CD4-positive, alpha-beta T cell (primary cell): ENCODE measurements at places on chromosomes 12 and 14.

GRCh38 chr12:20028033-20028432, 340.3 kb upstream of the PDE3A start:
- H3K27me3 ChIP-seq = no peaks in the 10 kb centered on the region
- H3K27ac ChIP-seq = no peak overlapping the region
- no peaks in the 10 kb centered on the region for H3K4me1 ChIP-seq
- no peaks in the 10 kb centered on the region for H3K36me3 ChIP-seq

- peak overlapping the region; percentile 56 for H3K4me3 ChIP-seq
- peaks cover 16% of the 10 kb centered on the region for H3K4me1 ChIP-seq
- no peaks in the 10 kb centered on the region for H3K36me3 ChIP-seq
- H3K27ac ChIP-seq = no peak overlapping the region
- DNase-seq = no peak
Measured at GRCh38 chr12:76878099-76878898, 520 bp downstream of the CSRP2 start.

DNA sequence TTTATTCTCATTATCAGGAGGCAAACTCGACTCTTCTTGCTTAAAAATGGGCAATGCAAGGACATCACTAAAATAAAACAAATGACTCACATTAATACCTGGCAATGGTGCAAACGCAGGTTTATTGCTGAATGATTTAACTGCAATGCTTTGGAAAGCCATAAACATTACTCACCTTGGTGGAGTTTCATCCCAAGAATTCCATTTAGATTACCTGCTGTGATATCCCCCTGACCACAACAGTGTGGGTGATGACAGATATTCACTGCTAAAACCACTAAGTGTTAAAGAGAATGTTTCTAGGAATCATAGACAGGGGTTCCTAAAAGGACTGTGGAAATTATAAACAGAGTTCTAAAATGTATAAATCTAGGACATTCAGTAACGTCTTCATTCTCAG, 35.3 kb upstream of the CSRNP2 start:
- H3K27ac ChIP-seq = no peak overlapping the region
- DNase-seq = no peak
- H3K4me3 ChIP-seq = no peak overlapping the region
- H3K27me3 ChIP-seq = no peaks in the 10 kb centered on the region
- peaks cover 31% of the 10 kb centered on the region for H3K36me3 ChIP-seq

GRCh38 chr12:71755146-71755892, 656 bp downstream of the RAB21 start:
- peak overlapping the region; percentile 84 for H3K27ac ChIP-seq
- no peaks in the 10 kb centered on the region for H3K27me3 ChIP-seq
- peaks cover 22% of the 10 kb centered on the region for H3K36me3 ChIP-seq
- H3K4me1 ChIP-seq = peaks cover 30% of the 10 kb centered on the region
- peak; percentile 54 for DNase-seq

DNA sequence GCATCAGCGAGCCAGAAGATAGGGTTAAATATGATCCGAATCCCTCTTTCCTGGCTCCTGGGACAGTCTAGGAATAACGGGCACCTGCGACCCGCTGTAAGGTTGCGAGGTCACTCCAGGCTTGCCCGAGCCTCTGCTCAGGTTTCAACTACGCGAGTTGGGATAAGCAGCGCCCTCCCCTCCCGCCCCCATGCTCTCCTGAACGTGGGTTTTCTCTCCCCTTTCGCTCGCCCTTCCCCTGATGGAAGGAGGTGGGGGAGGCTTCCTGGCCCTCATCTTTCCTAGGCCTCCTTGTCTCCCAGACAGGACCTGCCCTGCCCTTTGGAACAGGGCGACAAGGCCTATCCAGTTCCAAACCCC, 753 bp upstream of the ATP5MC2 start:
- H3K27me3 ChIP-seq = peaks cover 18% of the 10 kb centered on the region
- peaks cover 31% of the 10 kb centered on the region for H3K4me1 ChIP-seq
- H3K36me3 ChIP-seq = peaks cover 17% of the 10 kb centered on the region
- H3K27ac ChIP-seq = no peak overlapping the region
- H3K4me3 ChIP-seq = peak overlapping the region; percentile 78

DNA sequence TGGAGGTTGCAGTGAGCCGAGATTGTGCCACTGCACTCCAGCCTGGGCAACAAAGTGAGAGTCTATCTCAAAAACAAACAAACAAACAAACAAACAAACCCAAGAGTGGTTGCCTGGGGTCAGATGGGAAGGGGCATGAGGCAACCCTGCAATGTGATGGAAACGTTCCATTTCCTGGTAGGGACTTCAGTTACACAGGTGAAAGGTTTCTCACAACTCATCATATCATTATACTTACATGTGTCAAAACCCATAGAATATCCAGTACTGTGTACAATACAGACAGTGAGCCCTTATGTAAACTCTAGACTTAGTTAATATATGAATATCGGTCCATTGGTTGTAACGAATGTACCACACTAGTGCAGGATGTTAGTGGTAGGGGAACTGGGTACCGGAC, 7.2 kb upstream of the KLC1 start:
- no peak overlapping the region for H3K27ac ChIP-seq
- H3K4me3 ChIP-seq = no peak overlapping the region
- no peaks in the 10 kb centered on the region for H3K27me3 ChIP-seq
- peaks cover 27% of the 10 kb centered on the region for H3K4me1 ChIP-seq
- no peak for DNase-seq

GRCh38 chr12:131199221-131199620, 245.5 kb downstream of the ADGRD1 start:
- H3K4me3 ChIP-seq = no peak overlapping the region
- no peak overlapping the region for H3K27ac ChIP-seq
- H3K36me3 ChIP-seq = no peaks in the 10 kb centered on the region

DNA sequence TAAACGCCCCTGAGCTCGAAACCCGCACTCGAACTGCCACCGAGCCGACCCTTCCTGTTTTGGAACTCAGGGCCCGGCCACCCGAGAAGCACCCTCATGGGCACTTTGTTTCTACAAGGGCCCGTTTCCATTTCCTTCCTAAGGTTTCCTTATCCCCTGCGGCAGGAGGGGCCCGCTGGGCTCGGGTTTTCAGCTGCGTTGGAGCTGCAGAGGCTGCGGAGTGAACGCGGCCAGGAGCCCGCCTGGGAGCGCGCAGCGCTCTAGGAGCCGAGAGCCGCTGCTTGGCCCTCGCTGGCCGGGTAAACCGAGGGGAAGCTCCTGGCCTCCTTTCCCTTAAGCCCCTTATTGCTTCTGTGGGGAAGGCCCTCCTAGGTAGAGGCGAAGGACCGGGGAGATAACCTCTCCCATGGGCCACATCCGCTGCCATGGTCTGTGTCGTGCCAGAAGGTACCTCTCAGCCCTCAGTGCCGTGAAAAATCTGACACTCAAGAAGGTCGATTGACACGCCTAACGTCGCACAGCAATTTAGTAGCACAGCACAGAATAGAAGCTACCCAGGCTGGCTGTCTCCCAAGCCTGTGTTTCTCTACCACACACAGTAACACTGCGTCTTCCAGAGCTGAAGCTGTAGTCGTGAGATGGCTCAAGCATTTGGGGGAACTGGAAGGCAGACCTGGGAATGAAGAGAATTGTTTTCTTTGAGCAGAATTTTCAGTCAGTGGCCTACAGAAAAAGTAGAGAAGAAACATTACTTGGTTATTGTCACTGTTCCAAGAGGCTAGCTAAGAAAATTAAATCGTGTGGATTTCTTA, 12.9 kb upstream of the CALM1 start:
- H3K27me3 ChIP-seq = no peaks in the 10 kb centered on the region
- peak overlapping the region; percentile 83 for H3K4me3 ChIP-seq
- peak; percentile 66 for DNase-seq
- peaks cover 35% of the 10 kb centered on the region for H3K4me1 ChIP-seq
- H3K36me3 ChIP-seq = no peaks in the 10 kb centered on the region
- H3K27ac ChIP-seq = peak overlapping the region; percentile 95

GRCh38 chr12:54371328-54372112, 7.2 kb upstream of the GPR84 start:
- no peaks in the 10 kb centered on the region for H3K36me3 ChIP-seq
- no peak overlapping the region for H3K27ac ChIP-seq
- no peaks in the 10 kb centered on the region for H3K27me3 ChIP-seq
- DNase-seq = no peak
- peaks cover 26% of the 10 kb centered on the region for H3K4me1 ChIP-seq

GRCh38 chr12:113796852-113797534, 169.1 kb downstream of the RBM19 start:
- no peaks in the 10 kb centered on the region for H3K36me3 ChIP-seq
- DNase-seq = no peak
- no peak overlapping the region for H3K4me3 ChIP-seq
- no peaks in the 10 kb centered on the region for H3K27me3 ChIP-seq
- H3K4me1 ChIP-seq = no peaks in the 10 kb centered on the region

DNA sequence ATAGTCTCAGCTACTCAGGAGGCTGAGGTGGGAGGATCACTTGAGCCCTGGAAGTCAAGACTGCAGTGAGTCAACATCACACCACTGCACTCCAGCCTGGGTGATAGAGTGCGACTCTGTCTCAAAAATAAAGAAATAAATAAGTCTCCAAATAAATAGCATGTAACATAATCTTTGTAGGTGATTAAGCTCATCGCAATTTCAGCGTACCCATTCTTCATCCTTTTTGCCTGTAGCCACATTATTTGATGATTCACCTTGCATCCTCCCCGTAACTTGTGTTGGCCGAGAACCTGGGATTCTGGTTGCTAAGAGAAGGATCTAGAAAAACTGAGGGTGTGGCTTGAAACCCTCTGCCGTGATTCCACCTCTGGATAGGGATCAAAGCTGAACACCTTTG, 115.1 kb downstream of the GALC start:
- no peaks in the 10 kb centered on the region for H3K27me3 ChIP-seq
- no peaks in the 10 kb centered on the region for H3K4me1 ChIP-seq
- DNase-seq = no peak
- no peak overlapping the region for H3K27ac ChIP-seq

DNA sequence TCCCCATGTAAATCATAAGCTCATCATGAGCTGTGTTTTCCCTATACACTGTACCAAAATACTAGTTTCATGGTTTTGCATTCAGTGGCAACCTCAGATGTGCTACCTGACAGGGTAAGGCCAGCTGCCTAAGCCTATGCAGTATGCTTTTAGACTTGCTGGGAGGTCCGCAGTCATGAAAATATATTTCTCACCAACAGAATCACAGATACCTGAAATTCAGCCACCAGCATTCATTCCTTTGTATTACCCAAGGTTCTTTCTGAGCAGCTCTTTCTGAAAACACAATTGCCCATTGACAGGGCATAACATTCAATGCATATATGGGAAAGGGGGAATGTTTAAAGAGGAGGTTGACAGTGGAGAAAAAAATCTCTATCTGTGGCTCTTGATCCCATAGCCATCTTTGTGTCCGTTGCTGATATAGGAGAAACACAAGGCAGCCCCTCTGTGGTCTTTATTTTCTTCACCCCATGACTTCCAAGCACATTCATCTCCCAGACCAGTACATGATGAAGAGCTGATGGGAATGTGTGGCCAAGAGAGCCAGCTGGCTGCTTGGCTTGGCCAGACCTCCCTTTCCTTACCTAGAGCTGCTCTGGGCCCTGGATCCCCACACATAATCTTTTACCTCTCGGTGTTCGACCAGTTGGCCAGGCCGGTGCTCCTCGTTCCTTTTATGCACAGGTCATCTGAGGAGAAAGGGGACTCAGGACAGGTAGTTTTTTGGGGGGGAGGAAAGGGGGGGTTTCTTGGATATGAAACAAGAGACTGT, 162.9 kb downstream of the KCNA5 start:
- H3K27ac ChIP-seq = no peak overlapping the region
- no peaks in the 10 kb centered on the region for H3K36me3 ChIP-seq
- H3K27me3 ChIP-seq = peaks cover under 1% of the 10 kb centered on the region
- H3K4me3 ChIP-seq = no peak overlapping the region
- no peaks in the 10 kb centered on the region for H3K4me1 ChIP-seq

GRCh38 chr12:67922245-67922644, 67.0 kb upstream of the IFNG-AS1 start:
- no peaks in the 10 kb centered on the region for H3K36me3 ChIP-seq
- no peak for DNase-seq
- H3K27ac ChIP-seq = no peak overlapping the region
- H3K4me1 ChIP-seq = no peaks in the 10 kb centered on the region
- no peak overlapping the region for H3K4me3 ChIP-seq

DNA sequence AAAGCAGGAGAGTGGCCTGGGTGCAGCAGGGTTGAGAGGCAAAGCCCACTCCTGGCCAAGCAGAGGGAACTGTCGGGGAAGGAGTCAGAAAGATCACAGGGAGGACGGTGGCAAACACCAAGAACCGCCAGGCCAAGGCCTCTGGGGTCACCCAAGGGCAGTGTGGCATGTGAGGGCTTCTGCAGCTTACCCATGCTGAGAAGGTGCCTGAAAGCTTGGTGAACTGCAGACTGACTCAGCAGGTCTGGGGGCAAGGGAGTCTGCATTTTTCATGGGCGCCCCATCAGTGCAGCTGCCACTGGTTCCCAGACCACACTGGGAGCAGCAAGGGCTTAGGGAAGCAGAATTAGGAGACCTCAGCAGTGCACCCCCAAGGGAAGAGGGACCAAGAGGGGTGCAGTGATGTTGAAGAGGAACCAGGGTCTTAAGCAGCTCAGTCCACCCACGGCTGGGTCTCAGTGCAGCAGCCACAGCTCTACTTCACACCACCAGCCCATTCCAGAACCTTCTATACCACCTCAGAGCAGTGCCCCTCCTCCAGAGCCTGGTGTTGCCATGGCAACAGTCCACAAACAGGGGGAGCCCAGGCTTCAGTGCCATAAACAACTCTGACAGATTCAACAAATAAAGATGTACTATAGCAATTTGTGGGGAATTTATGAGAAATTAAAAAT, 59.4 kb downstream of the ITPK1 start:
- no peaks in the 10 kb centered on the region for H3K27me3 ChIP-seq
- H3K36me3 ChIP-seq = peaks cover 7% of the 10 kb centered on the region
- peak; percentile 18 for DNase-seq

GRCh38 chr12:105205322-105206048, 30.5 kb downstream of the APPL2 start:
- no peak overlapping the region for H3K4me3 ChIP-seq
- no peak for DNase-seq
- no peaks in the 10 kb centered on the region for H3K27me3 ChIP-seq
- H3K27ac ChIP-seq = no peak overlapping the region
- H3K4me1 ChIP-seq = no peaks in the 10 kb centered on the region
- H3K36me3 ChIP-seq = peaks cover 85% of the 10 kb centered on the region

DNA sequence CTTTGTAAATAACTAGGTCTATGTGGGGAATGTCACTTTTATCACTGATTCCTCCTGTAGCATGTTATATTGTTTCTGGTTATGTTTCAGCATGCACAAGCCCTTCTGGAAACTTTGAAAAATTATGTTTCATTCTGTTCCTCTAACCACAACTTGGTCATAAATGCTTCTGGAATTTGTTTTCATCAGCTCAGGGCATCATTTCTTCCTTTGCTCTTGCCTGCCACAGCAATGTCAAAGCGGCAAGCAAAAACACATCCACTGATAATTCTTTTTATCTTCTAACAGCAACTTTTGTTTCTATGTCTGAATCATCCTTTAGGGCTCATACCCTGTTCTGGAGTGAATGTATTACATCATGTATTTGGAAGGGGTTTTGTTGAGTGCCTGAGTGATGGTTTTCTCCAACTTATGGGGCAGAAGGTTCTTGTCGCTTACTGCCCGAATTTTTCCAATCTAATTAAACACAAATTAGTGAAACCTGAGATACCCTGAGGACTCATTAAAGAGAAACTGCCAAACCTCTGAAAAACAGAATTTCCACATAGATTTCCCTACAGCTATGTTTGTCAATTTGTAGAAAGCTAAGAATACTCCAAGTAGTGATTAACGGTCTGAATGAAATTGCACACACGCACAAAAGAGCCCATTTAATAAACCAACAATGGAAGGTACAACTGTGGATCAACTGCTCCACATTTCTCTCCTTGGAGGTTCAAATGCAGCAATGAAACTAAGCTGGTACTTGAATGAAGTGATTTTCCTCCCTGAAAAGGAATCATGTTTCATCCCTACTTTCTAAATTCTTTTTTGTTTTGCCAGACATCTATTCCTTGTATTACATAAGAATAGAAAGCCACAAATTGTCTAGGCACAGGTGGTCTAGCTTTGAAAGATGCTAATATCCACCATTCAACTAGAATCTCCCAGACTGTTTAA, 173.5 kb upstream of the KRR1 start:
- H3K27me3 ChIP-seq = no peaks in the 10 kb centered on the region
- DNase-seq = no peak
- H3K4me1 ChIP-seq = no peaks in the 10 kb centered on the region
- H3K27ac ChIP-seq = no peak overlapping the region
